Cardiac muscle cell (in vitro differentiated cells and primary cell): ENCODE measurements at places on chromosomes 4 and X. TPM values are rescaled to one million over a fixed set of nuclear protein-coding genes. Genes with fewer than 3 reads are reported as not detected.

The N4BP2 gene
- 17.8 and 27.9 TPM in 2 replicates for total RNA-seq

The AKAP4 gene
- not detected in 2 replicates for total RNA-seq

The C4orf54 gene
- 0.06 and 0.07 TPM in 2 replicates for total RNA-seq

The VCX gene
- 0.39 TPM in 1 of 2 replicates, not detected in the other for total RNA-seq

The CT45A5 gene
- total RNA-seq: not detected in 2 replicates

The GPR119 gene
- not detected in 2 replicates for total RNA-seq

The CLNK gene
- not detected in 2 replicates for total RNA-seq

The ADGRG4 gene
- not detected in 2 replicates for total RNA-seq

The SORBS2 gene
- 318 and 453 TPM in 2 replicates for total RNA-seq

The COL4A6 gene
- 72.1 and 95.2 TPM in 2 replicates for total RNA-seq

The ADGRL3 gene
- 4.8 and 8.0 TPM in 2 replicates for total RNA-seq

The ACOT9 gene
- total RNA-seq: 20.2 and 22.2 TPM in 2 replicates

The IL2RG gene
- not detected in 2 replicates for total RNA-seq

The CETN2 gene
- total RNA-seq: 53.8 and 62.5 TPM in 2 replicates

The MAGEA11 gene
- total RNA-seq: not detected in 2 replicates

The DTHD1 gene
- not detected in 2 replicates for total RNA-seq

The PIR gene
- total RNA-seq: 3.4 and 4.5 TPM in 2 replicates

The CLOCK gene
- 10.2 and 15.3 TPM in 2 replicates for total RNA-seq

The WNK3 gene
- total RNA-seq: 4.9 and 5.6 TPM in 2 replicates

The TMEM129 gene
- total RNA-seq: 174 and 175 TPM in 2 replicates

The ARHGAP24 gene
- total RNA-seq: 8.6 and 10.4 TPM in 2 replicates

The NPY5R gene
- 6.9 and 9.7 TPM in 2 replicates for total RNA-seq

The GPR34 gene
- not detected in 2 replicates for total RNA-seq

The FMR1NB gene
- not detected in 2 replicates for total RNA-seq

The PALLD gene
- total RNA-seq: 131 and 178 TPM in 2 replicates

The RBMXL3 gene
- not detected in 2 replicates for total RNA-seq

The IQCM gene
- not detected in 2 replicates for total RNA-seq

The RTL3 gene
- total RNA-seq: not detected in 2 replicates

The SATL1 gene
- 0.60 and 0.99 TPM in 2 replicates for total RNA-seq

The ZFP92 gene
- 0.09 TPM in 1 of 2 replicates, not detected in the other for total RNA-seq

The CT45A3 gene
- not detected in 2 replicates for total RNA-seq

The USP17L15 gene
- not detected in 2 replicates for total RNA-seq

The TMEM47 gene
- total RNA-seq: 33.3 and 43.7 TPM in 2 replicates

The MTTP gene
- total RNA-seq: 0.69 and 2.5 TPM in 2 replicates

The SEL1L3 gene
- 3.8 and 4.9 TPM in 2 replicates for total RNA-seq

The JADE3 gene
- 5.1 and 8.6 TPM in 2 replicates for total RNA-seq

The MND1 gene
- total RNA-seq: 10.3 and 12.6 TPM in 2 replicates

The WDR17 gene
- total RNA-seq: 0.39 and 0.95 TPM in 2 replicates

The SSX4B gene
- not detected in 2 replicates for total RNA-seq

The ZFP42 gene
- total RNA-seq: 0.11 and 0.12 TPM in 2 replicates

The RAB33A gene
- 2.8 and 8.9 TPM in 2 replicates for total RNA-seq

The ALPK1 gene
- 0.53 and 0.80 TPM in 2 replicates for total RNA-seq

The CXCL11 gene
- not detected in 2 replicates for total RNA-seq

The FAM9B gene
- total RNA-seq: not detected in 2 replicates

The GAB1 gene
- 35.8 and 63.9 TPM in 2 replicates for total RNA-seq

The RPL36A gene
- 3,802 and 4,744 TPM in 2 replicates for total RNA-seq

The GJB1 gene
- total RNA-seq: not detected in 2 replicates

The OTUD6A gene
- total RNA-seq: not detected in 2 replicates

The ACSL4 gene
- total RNA-seq: 32.7 and 53.4 TPM in 2 replicates
